HL-60 (cell line): ENCODE measurements at places on chromosomes 1 and 21.

DNA sequence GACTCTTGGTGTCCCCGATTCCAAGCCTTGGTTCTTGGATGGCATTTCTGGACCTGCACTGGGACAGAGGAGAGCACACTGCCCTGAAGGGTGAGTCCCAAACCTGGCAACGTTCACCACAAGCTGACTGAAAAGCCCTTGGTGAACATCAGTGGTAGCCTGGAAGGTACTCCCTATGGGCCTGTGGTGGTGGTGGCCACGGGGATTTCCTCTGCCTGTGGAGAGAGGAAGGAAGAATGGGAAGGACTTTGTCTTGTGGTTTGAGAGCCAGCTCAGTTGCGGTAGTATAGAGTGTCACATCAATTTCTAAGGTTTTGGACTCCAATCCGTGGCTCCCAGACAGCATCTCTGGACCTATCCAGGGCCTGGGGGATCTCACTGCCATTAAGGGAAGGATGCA is 50.7 kb downstream of the DNAH14 start:
- no peak for DNase-seq

DNA sequence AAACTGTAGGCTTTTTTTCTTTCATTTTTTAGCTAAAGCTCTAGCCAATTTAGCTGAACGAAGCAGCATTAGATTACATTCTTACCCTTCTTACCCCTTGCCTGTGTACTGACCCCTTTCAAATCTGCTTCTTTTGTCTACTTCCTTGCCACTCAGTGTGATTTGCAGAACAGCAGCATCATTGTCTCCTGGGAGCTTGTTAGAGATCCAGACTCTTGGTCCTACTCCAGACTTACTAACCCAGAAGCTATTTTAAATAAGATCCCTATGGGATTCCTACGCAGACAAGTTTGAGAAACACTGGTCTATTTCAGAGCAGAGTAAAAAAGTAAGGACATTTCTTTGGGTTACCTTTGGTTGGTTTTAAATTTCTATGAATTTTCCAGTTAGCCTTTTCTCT is 13.8 kb downstream of the LRRC39 start:
- no peak for DNase-seq

DNA sequence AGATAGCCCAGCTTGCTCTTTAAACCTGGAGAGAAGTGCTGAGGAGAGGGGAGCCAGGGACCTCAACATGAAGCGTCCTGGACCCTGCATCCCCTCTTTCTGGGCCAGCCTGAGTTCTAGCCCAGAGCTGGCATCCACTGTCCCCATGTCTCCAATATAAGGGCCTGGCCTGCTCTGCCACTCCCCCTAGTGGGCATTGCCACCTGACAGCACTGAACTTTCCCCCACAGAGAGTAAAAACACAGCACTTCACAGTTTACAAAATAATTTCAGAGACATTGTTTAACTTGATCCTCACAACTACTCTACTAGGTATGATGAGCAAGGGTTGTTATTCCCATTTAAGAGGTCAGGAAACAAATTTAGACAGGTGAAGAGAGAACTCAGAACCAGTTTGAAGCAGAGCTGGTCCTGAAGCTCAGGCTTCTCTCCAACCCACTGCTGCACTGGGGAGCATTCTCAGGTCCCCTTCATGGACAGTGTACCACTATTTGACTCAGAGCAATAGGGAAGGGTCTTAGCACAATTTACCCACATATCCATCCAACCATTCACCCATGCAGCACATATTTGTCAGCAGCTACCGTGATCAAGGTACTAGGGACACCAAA is 151.2 kb downstream of the DMRTA2 start:
- DNase-seq = peak; percentile 14

DNA sequence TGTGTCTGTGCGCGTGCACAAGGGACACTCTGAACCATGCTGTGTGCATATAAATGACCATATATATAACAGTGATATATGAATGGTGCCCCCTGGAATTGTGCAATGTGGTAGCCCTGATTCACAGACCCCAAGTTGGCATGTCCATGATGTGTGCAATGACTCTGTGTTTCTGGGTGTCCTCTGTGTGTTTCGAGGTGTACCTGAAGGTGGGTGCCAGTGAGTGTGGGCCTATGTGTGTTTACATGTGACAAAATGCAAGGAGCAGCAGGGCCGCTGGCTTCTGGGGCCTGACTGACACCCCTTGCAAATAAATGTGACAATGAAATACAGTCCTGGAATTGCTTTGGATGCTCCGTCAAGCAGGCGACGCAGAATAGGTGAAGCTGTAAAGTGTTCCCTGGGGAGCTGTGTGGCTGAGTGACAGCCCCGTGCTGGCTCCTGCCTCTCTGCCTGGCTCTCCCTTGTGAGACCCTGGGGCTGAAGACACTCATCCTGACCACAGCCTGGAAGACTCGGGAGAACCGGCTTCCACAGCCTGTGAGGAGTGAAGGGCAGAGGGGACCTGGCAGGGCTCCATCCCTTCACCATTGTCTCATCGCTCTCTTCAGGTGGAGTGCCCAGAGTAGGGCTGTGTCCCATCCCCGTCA is 38.2 kb upstream of the CSF3R start:
- DNase-seq = no peak

DNA sequence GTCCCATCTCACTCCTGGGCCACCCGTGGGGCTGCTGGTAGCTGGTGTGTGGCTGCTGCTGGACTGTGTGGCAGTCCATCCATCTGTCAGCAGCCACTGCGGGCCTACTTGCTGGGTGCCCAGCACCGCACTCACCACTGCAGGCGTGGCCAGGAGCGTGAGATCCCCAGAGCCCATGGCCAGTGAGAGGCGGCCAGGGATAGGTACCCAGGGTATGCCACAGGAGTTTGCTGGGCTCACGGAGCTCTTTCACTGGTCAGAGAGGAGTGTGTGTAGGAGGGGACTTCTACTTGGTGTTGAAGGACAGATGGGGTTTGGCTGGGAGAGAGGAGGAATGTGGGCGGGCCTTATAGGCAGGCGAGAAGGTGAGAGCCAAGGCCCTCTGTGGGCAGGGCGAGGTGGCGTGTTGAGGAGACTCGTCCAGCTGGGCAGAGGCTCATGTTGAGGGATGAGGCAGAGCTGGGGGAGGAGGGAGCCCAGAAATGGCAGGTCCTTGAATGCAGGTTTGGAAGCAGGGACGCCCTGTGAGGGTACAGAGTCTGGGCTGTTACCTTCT is 15.0 kb downstream of the QSOX1 start:
- no peak for DNase-seq

DNA sequence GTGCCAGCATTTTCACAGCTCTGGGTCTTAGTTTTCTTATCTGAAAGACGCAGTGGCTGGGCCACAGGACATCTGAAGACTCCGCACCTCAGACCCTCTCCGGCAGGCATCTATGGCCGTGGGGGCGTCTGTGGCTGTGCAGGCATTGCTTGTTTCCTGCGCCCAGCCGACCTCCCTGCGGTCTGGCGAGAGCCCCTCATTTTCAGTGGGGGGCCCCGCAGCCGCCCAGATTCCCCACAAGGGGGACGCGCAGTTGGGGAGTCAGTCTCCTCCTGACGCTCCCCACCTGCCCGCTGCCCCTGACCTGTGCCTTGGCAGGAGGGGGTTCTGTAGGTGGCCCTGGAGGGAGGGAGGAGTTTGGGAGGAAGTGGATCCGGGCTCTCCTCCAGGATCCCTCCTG is 3.5 kb upstream of the TFF1 start:
- no peak for DNase-seq

DNA sequence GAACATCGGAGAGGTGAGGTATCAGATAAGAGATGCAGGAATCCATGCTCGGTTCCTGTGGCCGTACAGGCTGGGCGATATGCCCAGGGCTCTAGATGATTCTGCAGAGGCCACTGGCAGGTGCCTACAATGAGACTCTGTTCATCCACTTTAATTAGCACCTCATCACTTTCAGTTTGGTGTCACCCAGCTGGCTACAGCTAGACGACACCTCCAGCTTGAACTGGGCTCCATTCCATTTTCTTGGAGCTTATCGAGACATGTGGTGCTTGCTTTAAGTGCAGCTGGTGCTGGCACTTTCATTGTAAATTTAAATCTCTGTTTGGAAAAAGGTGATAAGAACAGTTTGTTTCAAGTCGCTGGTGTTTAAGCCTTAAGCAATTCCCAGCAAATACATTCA is 322.5 kb upstream of the ADGRL2 start:
- no peak for DNase-seq

GRCh38 chr1:96236156-96236739 is 485.3 kb upstream of the PTBP2 start:
- DNase-seq = peak; percentile 32

DNA sequence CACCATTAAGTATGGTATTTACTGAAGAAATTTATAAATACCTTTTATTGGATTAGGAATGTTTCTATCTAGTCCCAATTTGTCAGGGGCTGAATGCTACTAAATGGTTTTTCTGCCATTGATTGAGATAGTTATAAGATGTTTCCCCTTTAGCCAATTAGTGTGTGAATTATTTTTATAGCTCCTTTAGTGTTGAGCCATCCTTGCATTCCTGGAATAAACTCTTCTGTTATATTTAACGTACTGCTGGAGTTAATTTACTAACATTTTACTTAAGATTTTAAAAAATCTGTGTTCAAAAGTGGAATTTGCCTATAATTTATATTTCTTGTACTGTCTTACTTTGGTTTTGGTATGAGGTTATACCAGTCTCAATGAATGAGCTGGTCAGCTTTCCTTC is 25.4 kb upstream of the LRRC3 start:
- DNase-seq = no peak

- DNase-seq = no peak
These were observed 877.8 kb upstream of the ADGRL2 start for GRCh38 chr1:80922906-80923305.

- DNase-seq = no peak
These were observed 467.8 kb downstream of the CAMTA1 start for GRCh38 chr1:7253118-7253480.

DNA sequence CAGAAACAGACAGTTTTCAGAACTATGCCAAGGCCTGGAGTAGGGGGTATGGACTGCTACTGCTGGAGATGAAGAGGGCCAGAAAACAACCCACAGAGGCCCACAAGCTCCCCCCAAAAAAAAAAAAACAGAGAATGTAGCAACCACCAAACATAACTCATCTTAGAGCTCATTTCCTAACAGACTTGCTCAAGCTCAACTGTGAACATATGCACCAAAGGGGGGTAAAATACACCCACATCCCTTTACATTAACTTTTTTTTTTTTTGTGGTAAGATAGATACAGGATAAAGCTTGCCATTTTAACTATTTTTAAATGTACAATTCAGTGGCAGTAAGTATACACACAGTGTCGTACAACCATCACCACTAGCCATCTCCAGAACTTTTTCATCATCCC is 36.0 kb downstream of the SEC16B start:
- no peak for DNase-seq

DNA sequence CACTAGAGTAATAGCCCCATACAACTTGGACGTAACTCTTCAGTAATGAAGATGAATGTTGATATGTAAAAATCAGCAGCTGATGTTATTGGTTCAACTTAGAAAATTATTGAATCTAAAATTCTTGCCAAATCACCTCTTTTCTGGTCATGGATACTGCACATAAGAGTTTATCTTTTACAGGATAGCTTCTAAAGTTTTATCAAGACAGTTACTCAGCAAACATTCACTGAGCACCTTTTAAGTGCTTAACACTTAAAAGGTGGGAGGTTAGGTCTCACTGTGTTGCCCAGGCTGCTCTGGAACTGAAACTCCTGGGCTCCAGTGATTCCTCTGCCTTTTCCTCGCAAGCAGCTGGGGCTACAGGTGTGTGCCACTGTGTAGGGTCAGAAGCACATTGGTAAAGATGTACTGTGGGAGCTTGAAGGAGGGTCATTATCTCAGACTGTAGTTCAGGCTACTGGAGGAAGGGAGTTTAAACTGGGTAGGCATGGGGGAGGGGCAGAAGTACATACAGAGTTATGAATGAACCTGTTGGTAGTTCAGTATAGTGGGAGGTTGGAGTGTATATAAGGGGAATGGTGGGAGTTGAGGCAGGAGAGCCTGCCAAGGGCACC is 2.0 kb downstream of the MPZL1 start:
- no peak for DNase-seq

- DNase-seq = peak; percentile 30
These were observed 35.2 kb upstream of the SYT2 start for GRCh38 chr1:202745323-202745888.

DNA sequence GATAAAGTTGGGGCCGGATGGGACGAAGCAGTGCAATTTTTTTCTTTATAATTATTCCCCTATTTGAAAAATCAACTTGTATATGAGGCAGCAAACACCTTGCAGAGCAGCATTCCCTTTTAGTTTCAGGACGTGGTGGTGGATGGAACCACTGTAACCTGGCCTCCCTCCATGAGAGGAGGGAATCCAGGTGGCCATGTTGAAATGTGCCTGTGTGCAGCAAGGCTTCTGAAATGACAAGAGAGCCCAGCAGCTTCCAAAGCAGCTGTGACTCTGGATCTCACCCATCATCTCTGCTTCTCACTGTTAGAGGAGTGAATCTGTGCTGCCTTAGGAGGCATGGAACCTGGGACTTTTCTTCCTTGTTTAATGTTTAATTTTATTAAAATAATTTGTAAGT is 42.3 kb downstream of the NFIA start:
- no peak for DNase-seq

DNA sequence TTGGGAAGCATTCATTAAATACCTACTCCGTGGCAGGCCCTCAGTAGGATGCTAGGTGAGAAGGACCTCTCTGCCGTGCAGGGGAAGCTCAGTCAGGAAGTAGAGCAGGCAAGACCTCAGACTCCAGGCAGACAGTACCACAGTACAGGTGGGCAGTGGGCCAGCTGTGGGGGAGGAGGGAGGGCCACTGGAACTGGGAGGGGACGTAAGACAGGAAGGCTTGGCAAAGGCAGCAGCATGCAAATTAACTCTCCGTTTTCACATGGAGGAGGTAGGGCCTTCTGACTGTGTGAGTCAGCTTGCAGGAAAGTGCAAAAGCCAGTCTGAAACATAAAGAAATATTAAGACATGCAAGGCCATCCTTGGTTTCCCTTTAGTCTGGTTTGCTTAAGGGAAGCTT is 157.7 kb downstream of the TRIM33 start:
- no peak for DNase-seq

GRCh38 chr1:77342745-77343144 is 60.9 kb downstream of the AK5 start:
- DNase-seq = no peak

GRCh38 chr1:226444901-226445300 is 37.0 kb upstream of the PARP1 start:
- no peak for DNase-seq

- no peak for DNase-seq
These were observed 149.5 kb downstream of the NOS1AP start for GRCh38 chr1:162218975-162219374.

GRCh38 chr1:226764533-226764932 is 25.5 kb upstream of the ITPKB start:
- DNase-seq = no peak

DNA sequence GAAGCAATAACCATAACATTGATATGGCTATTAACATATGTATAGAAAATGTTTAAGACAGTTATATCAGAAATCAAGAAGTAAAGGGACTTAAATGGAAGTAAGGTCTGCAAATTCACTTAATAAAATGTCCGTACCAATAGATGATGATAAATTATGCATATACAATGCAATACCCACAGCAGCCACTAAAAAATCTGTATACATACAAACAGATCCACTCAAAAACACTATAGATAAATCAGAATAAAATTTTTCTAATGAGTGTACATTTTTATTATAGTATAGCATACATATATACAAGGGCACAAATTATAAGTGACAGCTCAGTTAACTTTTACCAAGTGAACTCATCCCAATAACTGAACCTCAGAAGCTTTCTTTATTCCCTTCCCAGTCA is 6.0 kb downstream of the LORICRIN start:
- DNase-seq = no peak

- no peak for DNase-seq
These were observed 3.9 kb downstream of the CLDN19 start for GRCh38 chr1:42736152-42736551.
